ENCODE measurements at places on chromosomes 16 and 17.

GRCh38 chr17:8186446-8186786, 3.6 kb downstream of the BORCS6 start:
- no peak for DNase-seq

DNA sequence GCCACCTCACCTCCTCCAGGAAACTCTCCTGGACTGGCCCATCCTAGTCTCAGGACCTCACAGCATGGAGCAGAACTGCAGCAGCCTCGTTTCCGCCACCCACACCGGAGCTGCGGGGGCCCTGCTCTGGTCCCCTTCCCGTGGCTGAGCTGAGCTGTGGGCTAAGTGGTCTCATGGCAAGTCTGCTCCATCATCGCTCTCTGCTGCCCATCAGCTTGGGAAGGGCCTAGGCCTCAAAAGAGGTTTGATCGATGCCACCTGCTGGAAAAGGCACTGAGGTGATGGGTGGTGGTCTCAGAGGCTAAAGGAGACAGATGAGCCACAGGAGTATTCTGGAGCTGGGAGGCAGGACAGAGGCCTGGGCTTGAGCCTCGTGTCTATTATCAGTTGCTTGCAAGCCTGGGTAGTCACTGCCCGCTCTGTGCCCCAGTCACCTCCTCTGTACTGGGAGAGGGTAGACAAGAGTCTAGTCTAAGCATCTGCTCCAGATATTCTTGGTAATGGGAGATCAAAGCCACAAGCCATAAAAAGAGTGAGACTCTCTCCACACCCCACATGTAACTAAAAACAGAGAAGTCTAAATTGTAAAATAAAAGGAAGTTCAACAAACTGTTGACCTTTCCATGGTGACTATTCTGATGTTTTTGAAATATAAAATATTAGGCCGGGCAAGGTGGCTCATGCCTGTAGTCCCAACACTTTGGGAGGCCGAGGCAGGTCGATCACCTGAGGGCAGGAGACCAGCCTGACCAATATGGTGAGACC, 1.6 kb downstream of the ITGAE start:
- no peak for DNase-seq

GRCh38 chr17:13765701-13766100, 164.0 kb upstream of the HS3ST3A1 start:
- no peak for DNase-seq

DNA sequence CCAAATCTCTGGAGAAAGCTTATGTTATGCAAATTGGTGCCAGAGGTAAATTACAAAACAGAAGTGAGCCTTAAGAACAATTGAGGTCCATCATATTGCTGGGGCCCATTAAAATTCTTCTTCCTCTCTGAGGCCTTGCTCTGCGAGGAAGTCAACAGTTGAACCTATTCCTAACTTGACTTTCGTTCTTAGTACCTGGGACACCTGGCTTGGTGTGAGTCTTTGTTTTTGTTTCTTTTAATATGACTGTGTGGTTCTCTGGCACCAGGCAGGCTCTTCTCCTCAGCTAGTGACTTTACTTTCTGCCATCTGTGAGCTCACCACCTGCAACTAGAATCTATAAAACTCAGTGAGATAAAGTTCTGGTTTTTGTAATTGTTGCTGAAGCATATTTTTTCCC, 120.4 kb downstream of the CBLN1 start:
- no peak for DNase-seq

DNA sequence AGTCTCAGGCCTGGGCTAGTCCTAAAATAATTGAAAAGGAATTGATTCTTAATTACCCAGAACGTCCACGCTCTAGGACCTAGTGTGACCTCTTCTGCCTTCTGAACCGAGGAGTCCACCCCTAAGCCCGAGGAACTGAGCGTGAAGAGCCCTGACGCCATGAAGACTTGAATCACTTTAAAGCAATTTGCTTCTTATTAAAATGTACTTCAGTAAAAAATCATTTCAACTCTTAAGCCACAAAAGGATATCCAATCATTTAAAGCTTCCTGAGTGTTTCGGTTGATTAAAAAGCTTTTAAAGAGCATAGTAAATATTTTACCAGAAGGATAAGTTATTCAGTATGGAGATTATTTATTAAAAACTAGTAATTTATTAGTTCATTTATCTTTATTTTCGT, 11.6 kb downstream of the HSBP1 start:
- no peak for DNase-seq

GRCh38 chr17:77209330-77209748, 68.6 kb downstream of the SEC14L1 start:
- no peak for DNase-seq

- DNase-seq: no peak
These were observed 10.6 kb downstream of the DRC7 start for GRCh38 chr16:57704905-57705852.

GRCh38 chr16:79012671-79013434, 587.7 kb downstream of the MAF start:
- DNase-seq: no peak

DNA sequence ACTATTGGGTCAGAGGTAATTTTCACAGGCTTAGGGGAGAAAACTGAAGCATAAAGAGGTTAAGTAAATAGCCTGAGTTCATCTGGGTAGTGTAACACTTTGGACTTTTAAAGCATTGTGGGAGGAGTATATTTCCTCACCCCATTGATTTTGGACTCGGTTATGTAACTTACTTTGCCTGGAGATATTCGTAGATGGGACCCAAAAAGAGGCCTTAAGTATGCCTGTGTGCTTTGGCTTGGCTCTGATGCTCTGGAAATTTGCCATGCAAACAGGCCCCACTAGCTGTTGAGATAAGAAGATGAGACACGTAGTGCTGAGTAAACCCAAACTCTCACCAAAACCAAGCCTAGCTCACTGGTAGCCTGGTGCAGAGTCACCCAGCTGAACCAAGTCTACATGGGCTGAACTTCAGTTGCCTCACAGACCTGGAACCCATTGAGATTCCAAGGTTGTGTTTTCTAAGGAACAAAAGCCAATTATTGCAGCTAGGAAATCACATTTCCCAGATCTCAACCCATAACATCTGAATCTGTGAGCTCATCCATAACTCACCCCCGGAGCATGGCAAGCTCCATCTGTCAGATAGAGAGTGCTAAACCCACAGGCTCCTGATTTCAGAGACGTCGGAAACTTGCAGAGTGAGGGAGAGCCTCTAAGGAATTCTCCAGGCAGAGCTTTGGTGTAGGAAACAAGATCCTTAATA, 536.0 kb upstream of the C16orf82 start:
- no peak for DNase-seq

DNA sequence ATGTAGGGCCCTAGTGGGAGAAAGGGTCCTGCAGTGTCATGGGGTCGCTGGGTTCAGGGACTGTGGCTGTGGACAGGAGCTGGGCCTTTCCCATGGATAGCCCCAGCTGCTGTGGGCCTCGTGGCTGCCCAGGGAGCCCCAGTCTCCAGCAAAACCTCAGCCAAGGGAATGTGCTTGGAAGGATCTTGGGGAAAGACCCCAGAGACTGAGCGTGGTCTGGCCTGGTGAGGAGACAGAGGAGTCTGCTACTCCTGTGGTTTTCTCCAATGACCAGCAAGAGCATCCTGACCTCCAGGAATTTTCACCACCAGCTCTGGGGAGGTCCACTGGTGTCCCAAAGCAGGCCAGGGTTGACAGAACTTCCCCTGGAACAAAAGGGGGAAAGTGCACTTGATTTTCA, 42.3 kb downstream of the RNF112 start:
- no peak for DNase-seq

GRCh38 chr16:57844416-57845030, 42.2 kb upstream of the KIFC3 start:
- no peak for DNase-seq

- DNase-seq: no peak
These were observed 8.7 kb downstream of the THRA start for GRCh38 chr17:40071313-40072039.

GRCh38 chr16:76278980-76279379, 1.8 kb downstream of the CNTNAP4 start:
- DNase-seq: no peak

GRCh38 chr17:70871180-70871818, 702.0 kb downstream of the KCNJ2 start:
- no peak for DNase-seq

- DNase-seq: no peak
These were observed 111.4 kb downstream of the PRKCA start for GRCh38 chr17:66413559-66414520.

- DNase-seq: no peak
These were observed 239.3 kb upstream of the EEF2KMT start for GRCh38 chr16:5336941-5337340.
